ENCODE measurements at places on chromosomes 1 and 21. TPM values are rescaled to one million over a fixed set of nuclear protein-coding genes. Genes with fewer than 3 reads are reported as not detected.

MNDA gene
- total RNA-seq = not detected

UBE2Q1 gene
- 95.2 TPM for total RNA-seq

FAM72C gene
- total RNA-seq = 6.0 TPM

LCE2B gene
- not detected for total RNA-seq

CLCA4 gene
- total RNA-seq = not detected

DNA sequence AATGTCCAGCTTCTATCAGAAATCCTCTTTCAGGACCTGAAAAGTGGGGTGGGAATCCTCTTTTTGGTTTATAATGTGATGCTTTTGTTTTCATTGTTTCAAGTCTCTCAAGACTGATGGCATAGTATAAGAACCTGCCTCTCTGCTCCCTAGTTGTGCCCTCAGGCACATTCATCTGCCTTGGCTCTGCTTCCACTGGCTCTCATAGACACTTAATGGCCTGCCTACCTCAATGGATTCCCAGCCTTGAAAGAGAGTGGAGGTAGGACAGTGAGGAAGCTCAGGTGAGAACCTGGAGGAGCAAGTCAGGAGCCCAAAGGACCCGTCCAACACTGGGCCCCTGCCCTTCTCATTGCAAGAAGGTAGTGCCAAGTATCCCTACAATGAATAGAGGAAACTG lies 4.8 kb downstream of the TTLL7 start:
- DNase-seq = no peak
- no peak overlapping the region for H3K4me3 ChIP-seq
- no peaks in the 10 kb centered on the region for H3K36me3 ChIP-seq
- no peak overlapping the region for H3K27ac ChIP-seq

GRCh38 chr1:89433421-89433820 lies 69.6 kb downstream of the GBP6 start:
- no peaks in the 10 kb centered on the region for H3K4me1 ChIP-seq
- DNase-seq = no peak
- H3K27ac ChIP-seq = no peak overlapping the region
- peaks cover under 1% of the 10 kb centered on the region for H3K36me3 ChIP-seq
- H3K4me3 ChIP-seq = no peak overlapping the region
- no peaks in the 10 kb centered on the region for H3K27me3 ChIP-seq

DNA sequence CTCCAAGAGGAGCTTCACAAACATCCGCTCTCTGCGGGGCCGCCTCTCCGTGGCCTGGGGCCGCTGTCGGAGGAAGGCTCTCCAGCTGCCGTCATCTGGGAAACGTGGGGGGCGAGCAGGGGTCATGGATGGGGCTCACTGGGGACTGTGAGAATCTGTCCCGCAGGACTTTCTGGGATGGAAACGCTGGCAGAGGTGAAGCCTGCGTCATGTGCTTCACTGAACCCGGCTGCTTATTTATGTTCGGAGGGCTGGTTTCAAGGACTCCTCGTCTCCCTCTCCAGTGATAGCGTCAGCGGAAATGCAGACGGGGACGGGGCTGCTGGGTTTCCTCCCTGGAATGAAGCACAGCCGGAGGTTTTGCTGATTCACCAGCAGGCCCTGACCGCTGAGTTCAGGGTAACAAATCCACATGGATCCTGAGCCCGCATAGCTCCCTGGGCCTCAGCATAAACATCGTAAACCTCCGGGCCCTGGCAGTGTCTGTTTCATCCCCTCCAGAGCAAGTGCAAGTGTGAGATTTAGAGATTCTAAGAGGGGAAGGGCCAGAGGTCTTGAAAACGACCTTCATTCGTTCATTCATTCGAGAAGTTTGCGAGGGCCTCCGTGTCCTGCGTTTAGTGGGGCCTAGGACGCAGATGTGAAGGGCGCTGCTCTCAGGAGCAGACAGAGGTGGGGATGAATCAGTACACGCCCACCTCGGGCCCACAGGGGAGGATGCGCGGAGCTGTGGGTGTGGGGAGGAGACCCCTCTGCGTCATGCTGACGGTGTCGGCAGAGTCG lies 7.0 kb upstream of the POFUT2 start:
- no peaks in the 10 kb centered on the region for H3K36me3 ChIP-seq
- H3K4me1 ChIP-seq = peaks cover 4% of the 10 kb centered on the region
- H3K27me3 ChIP-seq = peaks cover 10% of the 10 kb centered on the region
- no peak for DNase-seq
- H3K4me3 ChIP-seq = no peak overlapping the region

DNA sequence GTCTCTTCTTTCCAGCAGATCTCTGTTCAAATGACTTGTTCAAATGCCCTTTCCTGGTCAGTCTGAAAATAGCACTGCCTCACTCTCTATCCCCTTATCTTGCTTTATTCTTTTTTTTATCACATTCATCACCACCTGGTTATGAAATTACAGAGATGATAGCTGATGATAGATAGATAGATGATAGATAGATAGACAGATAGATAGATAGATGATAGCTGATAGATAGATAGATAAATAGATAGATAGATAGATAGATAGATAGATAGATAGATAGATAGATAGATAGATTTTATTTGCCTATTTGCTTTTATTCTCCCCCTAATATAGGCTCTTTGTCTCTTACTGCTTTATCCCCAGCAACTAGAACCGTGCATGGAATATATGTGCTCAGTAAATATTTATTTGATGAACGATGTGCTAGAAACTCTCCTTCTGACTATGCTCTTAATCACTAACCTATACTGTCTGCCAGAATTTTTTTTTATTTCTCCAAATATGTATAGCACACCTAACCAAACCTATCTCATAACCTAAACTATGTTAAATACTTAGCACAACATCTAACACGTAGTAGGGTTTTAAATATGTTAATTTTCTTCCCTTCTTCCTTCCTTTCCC lies 372.8 kb upstream of the DUSP10 start:
- no peak overlapping the region for H3K4me3 ChIP-seq
- H3K36me3 ChIP-seq = no peaks in the 10 kb centered on the region
- H3K27me3 ChIP-seq = peaks cover 23% of the 10 kb centered on the region
- no peaks in the 10 kb centered on the region for H3K4me1 ChIP-seq

GRCh38 chr1:108862017-108862610 lies 5.2 kb upstream of the AKNAD1 start:
- no peak overlapping the region for H3K27ac ChIP-seq
- no peak overlapping the region for H3K4me3 ChIP-seq
- no peaks in the 10 kb centered on the region for H3K36me3 ChIP-seq
- no peak for DNase-seq
- no peaks in the 10 kb centered on the region for H3K4me1 ChIP-seq

DNA sequence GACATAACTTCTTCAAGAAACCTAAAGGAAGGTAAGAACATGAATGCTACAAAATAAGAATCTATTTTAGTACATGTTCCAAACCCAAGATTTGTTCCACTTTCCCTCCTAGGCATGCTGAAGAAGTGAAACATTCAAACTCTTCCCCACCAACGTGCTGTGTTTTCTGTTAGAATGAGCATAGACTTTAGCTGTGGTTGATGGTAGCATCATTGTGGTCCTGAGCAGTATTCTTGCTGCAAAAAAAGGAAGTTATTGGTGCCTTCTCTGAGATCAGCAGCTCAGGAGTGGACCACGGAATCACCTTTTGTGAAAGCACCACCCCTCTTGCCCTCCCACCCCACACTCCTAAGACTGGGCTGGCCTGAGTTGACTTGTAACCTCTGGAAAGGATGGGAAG lies 100.4 kb upstream of the POGK start:
- H3K27me3 ChIP-seq = no peaks in the 10 kb centered on the region
- H3K36me3 ChIP-seq = no peaks in the 10 kb centered on the region
- no peak for DNase-seq
- no peak overlapping the region for H3K27ac ChIP-seq
- no peak overlapping the region for H3K4me3 ChIP-seq
- H3K4me1 ChIP-seq = no peaks in the 10 kb centered on the region

GRCh38 chr21:31943561-31943960 lies 70.7 kb downstream of the HUNK start:
- no peak overlapping the region for H3K4me3 ChIP-seq
- no peak for DNase-seq
- no peaks in the 10 kb centered on the region for H3K4me1 ChIP-seq
- peaks cover 32% of the 10 kb centered on the region for H3K27me3 ChIP-seq

GRCh38 chr1:201779351-201779880 lies 49.5 kb upstream of the IPO9 start:
- no peak overlapping the region for H3K4me3 ChIP-seq
- peaks cover 21% of the 10 kb centered on the region for H3K27me3 ChIP-seq
- no peaks in the 10 kb centered on the region for H3K4me1 ChIP-seq
